ENCODE measurements at places on chromosomes 2 and 18. TPM values are rescaled to one million over a fixed set of nuclear protein-coding genes. Genes with fewer than 3 reads are reported as not detected.

Gene RAPH1
- total RNA-seq = 0.21 TPM

Gene MARCHF4
- total RNA-seq = not detected

Gene CCDC142
- total RNA-seq = 7.6 TPM

Gene ACOXL
- total RNA-seq = 1.1 TPM
